GM04503 (cell line): ENCODE measurements at places on chromosomes 6 and 20.

GRCh38 chr6:169701311-169701953 lies 397 bp downstream of the WDR27 start:
- DNase-seq = no peak

GRCh38 chr20:7933346-7933745 lies 6.9 kb downstream of the HAO1 start:
- DNase-seq = no peak

GRCh38 chr6:151284548-151285017 lies 44.8 kb downstream of the AKAP12 start:
- no peak for DNase-seq

- no peak for DNase-seq
Measured at GRCh38 chr6:168149015-168149414, 70.0 kb upstream of the FRMD1 start.

- no peak for DNase-seq
Measured at GRCh38 chr6:43896329-43897255, 126.6 kb downstream of the VEGFA start.

DNA sequence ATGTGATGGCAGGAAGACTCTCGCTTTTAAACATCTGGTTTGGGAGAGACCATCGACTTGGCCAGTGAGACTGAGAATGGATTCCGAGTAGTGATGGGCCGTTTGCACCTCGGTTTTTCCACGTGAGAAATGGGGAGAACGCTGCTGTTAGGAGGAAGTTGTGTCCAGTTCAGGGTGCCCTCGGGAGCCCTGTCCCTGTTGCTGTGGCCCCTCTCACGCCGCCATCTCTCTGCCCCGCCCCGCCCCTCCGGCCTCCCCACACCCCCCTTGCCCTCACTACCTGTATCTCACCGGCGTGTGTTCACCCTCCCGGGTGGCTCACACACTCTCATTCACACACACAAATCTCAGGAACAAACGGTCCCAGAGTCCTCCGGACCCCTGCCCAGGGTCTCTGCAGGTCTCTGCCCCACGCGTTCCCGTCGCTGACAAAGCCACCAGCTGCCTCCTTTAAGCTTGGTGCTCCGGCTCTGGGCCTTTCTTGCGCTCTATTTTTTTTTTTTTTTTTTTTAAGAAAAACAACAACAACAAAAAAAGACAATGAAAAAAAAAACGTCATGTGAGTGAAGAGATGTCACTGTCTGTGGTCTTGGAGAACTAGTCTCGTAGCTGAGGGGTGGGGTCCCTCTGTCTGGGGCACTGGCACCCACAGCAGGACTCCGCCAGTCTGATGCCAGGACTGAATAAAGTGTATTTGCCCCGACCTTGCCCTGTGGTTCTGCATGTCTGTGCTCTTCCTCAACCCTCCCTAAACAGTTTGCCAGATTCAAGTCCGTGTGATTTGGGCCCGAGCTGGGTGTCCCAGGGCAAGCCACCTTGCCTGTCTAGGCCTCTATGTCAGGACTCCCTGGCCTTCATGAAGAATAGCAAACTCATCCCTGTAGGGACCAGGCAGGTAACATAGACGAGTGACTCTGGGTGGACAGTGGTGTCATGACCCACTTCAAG lies 2.9 kb downstream of the SOX12 start:
- no peak for DNase-seq

DNA sequence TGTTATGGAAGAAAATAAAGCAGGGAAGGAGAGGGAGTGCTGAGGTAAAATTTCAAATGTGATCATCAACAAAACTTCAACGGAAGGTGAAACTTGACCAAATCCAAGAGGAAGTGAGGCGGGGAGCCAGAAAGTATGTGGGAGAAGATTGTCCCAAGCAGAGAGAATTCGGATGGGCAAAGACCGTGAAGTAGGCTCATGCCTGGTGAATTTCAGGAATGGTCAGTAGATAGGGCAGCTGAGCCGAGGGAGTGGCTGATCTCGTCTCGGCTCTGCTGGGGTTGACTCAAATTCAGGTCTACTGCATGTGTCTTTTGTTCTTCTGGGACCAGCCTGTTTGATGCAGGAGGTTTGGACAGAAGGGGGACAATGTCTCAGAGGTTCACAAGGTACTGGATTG lies 7.0 kb upstream of the CSNK2A1 start:
- no peak for DNase-seq

DNA sequence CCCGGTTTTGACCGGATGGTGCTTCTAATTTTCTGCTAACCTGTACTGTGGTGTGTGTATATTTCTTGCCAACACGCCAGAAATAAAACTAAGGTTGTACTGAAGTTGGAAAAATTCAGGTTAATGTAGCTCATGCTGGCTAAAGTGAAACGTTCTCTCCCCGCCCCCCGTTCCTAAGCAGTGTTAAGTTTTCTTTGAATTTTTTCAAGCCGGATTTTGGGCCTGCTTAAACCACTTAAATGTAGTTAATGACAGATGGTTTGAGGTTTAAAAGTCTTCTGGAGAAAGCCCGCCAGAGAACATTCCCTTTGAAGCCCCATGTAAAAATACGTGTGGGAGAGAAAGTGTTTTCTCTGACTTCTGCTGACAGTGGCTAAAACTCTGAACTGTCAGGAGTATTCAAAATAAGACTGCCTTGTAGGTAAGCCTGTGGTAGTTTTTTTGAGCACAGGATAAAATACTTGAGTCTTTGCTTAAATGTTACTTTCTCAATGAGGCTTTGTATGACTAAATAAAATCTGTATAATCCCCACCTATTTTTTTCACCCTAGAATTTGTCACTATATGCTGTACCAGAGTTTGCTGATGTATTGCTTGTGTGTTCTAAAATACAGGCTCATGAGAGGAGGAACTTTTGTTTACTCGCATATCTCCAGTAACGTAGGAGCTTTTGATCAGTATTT lies 101.3 kb downstream of the OR2B2 start:
- DNase-seq = no peak

DNA sequence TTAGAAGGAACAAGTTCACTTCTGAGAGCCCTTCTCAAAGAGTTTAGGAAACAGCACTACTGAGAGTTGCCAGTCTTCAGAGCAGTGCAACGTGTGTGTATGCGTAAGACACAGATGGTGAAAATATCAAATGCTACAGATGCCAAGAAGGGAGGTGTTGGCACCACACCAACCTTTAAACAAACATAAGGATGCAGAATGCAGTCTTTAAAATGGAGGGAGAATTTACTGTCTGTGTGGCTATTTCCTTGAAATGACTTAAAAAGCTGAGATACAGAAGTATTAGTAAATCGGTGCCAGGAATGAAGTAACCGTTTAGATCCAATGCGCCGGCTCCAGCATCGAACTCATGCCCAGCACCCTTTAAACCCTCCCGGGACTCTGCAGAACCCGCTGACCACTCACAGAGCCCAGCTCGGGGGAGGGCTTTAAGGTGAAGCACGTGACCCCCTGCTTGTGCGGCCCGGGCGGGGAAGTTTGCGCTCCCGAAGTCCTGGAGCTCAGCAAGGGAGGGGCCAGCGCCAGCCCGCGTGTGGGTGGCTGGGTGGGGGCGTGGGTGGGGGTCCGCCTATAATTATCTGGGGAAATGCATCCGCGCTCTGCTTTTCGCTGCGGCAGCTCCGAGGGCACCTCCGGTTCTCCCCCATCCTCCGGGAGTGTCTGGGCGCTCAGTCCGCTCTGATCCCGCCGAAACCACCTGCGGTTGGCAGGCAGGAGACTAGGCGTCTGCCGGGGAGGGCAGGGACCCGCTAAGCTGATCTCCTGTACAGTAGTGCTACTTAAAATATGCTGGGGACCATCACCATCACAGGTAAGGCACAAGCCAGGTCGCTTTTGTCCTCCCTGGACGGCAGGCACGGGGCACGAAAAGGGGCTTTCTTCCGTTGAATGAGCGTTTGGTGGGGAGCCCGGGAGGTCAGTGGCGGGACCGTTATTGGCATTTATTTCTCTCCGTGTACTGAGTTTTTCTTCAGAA lies 66.0 kb downstream of the ZBTB2 start:
- DNase-seq = no peak

DNA sequence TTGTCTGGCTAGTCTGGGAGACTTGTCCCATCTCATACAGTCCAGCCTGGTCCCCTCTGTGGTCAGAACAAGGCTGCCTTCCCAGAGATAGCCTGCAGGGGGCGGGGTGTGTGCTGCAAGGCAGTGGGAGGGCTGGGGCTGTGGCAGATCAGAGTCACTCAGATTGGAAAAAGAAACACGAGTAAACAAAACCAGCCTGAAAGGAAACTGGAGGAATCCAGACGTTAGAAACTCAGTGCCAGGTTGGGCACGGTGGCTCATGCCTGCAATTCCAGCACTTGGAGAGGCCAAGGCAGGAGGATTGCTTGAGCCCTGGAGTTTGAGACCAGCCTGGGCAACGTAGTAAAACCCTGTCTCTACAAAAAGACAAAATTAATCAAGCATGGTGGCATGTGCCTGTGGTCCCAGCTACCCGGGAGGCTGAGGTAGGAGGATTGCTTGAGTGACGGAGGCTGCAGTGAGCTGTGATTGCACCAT lies 20.2 kb downstream of the LEMD2 start:
- no peak for DNase-seq

GRCh38 chr6:51045548-51045947 lies 226.9 kb downstream of the TFAP2B start:
- DNase-seq = no peak

- DNase-seq = no peak
Measured at GRCh38 chr6:152166497-152166896, 359.0 kb downstream of the ESR1 start.

DNA sequence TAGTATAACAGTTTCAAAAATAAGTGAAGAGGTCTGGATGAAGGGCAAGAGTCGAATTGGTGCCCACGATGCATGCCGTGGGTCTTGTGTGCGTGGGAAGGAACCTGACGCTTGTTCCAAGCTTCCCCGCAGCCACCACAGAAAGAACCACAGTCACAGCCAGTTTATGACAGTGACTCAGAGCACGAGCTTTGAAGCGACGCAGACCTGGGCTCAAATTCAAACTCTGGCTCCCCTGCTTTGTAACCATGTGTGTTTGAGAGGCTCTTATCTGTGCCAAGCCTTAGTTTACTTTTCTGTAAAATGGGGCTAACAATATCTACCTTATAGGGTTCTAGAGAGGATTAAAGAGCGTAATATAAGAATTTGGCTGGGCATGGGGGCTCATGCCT lies 65.5 kb downstream of the SYNJ2 start:
- DNase-seq = no peak

DNA sequence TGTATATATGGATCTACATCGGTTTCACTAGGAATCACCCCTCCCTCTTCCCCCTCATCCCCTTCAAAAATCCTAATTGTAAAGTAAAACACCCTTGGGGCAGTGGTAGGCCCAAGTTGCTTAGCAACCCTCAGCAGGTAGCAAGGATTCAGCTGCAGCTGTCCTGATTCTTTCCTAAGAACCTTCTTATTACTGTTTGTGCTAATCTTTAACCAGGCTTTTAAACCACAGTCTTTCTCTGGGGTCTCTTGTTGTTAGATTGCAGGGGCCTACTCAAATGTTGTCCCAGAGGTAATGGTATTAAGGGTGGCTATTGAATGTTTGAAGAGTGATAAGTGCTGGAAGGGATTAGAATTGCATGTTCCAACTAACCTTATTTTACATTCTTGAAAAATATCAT lies 46.4 kb downstream of the PRL start:
- DNase-seq = no peak

- no peak for DNase-seq
Measured at GRCh38 chr20:44209686-44210405, 725 bp downstream of the OSER1 start.

DNA sequence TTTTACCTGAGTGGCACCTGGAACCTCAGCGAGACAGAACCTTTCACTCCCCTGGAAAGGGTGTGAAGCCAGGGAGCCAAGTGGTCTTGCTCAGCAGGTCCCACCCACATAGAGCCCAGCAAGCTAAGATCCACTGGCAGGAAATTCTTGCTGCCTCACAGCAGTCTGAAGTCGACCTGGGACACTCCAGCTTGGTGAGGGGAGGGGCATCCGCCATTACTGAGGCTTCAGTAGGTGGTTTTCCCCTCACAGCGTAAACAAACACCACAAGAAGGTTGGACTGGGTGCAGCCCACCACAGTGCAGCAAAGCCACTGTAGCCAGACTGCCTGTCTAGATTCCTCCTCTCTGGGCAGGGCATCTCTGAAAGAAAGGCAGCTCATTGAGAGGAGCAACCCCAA lies 134.7 kb upstream of the RSPO3 start:
- no peak for DNase-seq

DNA sequence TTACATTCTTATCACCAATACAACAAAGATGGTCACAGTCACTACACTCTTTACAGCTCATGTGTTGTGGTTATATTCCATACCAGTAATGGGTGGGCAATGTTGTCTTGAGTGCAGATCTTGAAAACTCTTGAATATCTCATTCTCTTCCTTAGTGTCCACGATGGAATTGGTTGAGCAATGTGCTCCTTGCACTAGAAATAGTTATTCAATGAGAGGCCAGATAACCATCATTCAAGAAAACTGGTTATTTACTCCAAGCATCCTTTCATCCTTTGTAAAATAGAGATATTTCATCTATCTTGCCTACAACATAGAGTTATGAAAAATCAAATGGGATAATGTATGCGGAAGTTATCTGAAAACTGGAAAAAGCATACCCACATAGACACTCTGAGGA lies 215.9 kb downstream of the ARHGAP18 start:
- no peak for DNase-seq

DNA sequence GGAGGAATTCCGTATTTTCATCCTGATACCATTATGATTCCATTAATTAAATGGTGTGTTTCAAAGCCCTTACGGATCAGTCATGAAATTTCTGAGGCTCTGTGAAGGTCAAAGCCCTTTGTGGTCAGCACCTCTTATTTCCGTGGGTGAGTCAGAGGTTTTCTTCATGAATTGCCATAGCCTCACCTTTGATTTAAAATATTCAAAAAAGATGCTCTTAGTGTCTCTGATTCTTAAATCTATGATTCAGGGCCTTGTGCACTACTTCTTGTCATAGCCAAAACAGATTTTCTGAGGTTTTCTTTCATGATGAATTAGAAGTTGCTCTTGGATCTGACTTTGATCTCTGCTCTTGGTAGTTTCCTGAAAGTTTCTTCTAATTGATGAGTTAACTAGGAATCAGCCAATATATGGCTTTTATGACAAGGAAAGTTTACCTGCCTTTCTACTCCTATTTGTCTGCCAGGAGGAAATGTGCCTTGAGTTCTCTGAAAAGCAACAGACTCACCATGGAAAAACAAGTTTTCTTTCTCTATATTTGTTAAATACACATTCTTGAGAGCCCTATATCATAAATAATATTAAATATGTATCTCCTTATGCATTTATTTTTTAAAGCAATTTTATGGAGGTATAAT lies 613.0 kb downstream of the UTRN start:
- DNase-seq = no peak

GRCh38 chr6:139254196-139254595 lies 37.6 kb downstream of the TXLNB start:
- no peak for DNase-seq

- DNase-seq = no peak
Measured at GRCh38 chr20:10994991-10995700, 321.3 kb upstream of the JAG1 start.
